Left renal pelvis (tissue), 4 donors: ENCODE measurements at places on chromosomes 7 and 10.

GRCh38 chr7:123823898-123824753 lies 20.8 kb upstream of the HYAL4 start:
- no peak for DNase-seq

GRCh38 chr10:31757831-31758230 lies 170.8 kb downstream of the ARHGAP12 start:
- DNase-seq: no peak

DNA sequence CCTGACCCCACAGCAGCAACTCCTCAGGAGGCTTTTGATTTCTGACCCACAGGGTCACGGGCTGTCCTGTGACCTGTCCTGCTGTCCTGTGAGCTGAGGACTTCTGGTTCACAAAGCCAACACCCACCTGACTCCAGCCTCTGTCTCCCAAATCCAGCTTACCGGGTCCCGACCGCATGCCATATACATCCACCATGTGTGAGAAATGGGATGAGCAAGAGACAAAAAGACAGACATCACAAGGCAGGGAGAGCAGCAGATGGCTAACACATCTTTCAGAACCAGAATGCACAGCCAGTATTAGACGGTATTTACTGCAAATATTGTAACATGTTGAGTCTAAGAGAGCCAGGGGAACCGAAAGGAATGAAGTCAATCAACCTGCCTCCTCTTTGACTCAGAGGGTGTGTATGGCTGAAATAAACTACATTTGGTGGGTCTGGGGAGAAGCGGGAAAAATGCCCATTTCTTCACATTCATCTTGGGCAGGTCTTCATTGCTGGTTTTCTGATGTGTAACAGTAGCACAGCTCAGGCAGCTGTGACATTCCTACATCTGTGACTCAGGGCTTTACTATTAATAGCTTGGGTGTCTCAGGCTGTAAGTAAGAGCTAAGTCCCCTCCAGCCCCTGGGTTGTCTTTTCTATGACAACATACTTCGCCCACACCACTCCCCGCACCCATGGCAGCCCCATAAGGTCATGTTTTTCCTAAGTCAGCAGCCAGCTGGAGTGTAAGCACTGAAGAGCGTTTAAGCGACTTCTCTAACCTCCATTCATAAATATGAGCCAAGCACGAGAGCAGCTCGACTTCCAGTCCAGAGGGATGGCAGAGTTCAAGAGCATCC lies 25.0 kb downstream of the ABLIM1 start:
- peak; percentile 24 for DNase-seq

- no peak for DNase-seq
Measured at GRCh38 chr10:65710306-65710705, 1215.5 kb upstream of the LRRTM3 start.

- DNase-seq: no peak
Measured at GRCh38 chr10:21506351-21506750, 19.1 kb downstream of the SKIDA1 start.

GRCh38 chr7:51118628-51119027 lies 198.0 kb downstream of the COBL start:
- no peak for DNase-seq

DNA sequence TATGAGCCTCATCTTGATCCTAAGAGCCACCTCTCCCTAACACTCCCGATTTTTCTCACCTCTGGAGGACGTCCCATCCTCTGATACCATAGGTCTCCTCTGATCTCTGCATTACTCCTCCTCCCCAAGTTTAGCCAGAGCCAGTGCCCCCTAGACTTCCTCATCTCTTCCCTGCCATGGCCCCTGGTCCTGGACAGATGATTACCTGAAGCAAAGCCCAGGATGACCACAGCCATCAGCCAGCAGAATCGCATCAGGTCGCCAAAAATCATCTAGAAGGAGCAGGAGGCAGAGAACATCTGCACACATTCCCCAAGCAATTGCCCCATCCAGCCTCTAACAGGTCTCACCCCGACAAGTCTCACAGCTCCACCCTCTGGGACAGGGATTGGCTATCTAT lies 11.7 kb downstream of the TRPV6 start:
- DNase-seq: no peak

GRCh38 chr10:100847440-100847839 lies 65.3 kb upstream of the SLF2 start:
- no peak for DNase-seq

GRCh38 chr10:114303556-114303955 lies 64.5 kb downstream of the VWA2 start:
- no peak for DNase-seq

GRCh38 chr7:17444673-17445072 lies 146.2 kb downstream of the AHR start:
- DNase-seq: no peak

DNA sequence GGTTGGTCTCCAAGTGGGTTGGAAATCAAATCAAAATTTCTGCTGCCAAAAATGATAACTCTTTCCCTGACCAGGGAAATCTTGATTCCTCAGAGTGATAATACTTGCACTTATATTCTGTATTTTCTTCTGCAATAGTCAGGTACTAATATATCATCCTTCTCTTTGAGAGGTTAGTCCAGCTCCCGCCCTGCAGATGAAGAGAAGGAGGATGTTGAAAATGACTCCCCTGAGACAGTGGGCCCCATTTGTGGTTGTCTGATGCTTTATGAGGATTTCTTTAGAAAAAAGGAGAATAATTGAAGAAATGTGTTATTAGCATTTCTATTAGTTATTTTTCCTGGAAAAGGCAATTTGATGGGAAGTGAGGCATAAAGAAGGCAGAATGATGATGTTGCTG lies 213.0 kb downstream of the SEC23IP start:
- no peak for DNase-seq

GRCh38 chr10:132420981-132421846 lies 24.2 kb downstream of the PWWP2B start:
- no peak for DNase-seq

- DNase-seq: no peak
Measured at GRCh38 chr10:124697837-124698544, 46.2 kb downstream of the FAM53B start.

DNA sequence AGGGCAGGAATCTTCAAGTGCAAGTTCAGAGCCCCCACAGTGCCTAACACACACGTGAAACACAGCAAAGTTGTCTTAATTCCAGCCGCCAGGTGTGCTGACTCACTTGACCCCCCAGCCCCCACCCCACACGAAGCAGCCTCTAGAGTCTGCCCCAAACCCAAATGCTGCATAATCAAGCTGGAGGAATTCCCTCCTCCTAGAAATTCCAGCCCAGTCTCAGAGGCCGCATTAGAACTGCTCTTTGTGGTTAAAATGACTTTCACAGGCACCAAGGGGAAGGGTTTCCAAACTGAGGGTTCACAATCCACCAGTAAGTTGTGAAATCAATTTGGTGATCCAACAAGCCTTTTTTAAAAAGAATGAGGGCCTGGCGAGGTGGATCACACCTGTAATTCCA lies 67.0 kb upstream of the PLXNA4 start:
- no peak for DNase-seq

DNA sequence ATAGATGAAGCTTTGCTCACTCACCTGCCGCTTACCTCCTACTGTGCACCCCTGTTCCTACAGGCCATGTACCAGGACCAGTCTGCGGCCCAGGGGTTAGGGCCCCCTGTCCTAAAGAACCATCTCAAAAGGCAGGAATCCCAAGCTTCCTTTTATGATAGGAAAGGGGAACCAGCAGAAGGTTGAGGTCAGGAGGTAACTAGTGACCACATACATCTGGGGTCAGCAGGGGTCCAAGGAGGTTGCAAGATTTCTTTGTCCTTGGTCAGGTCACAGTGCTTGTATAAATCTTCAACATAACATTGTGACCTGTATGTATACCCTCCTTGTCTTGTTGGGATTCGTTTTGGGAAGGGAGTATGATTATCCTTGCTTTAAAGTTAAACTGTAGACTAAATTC lies 73.8 kb downstream of the OAT start:
- no peak for DNase-seq

DNA sequence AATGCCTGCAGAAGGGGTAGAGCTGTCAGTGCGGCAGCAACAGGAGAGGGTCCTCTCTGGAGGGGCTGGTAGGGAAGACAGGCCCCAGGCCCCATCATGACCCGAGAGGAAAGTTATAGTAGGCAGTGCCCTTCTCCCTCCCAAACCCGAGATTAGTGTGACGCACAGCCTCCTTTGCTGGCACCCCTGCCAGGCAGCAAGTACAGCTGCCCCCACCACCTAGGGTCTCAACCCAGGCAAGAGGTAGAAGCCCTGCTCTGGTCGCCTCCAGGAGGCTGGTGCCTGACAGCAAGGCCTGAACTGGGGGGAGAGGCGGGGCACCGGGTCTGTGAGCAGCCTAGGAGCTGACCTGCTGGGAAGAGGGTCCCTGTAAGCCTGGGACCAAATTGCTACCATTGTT lies 15.5 kb downstream of the LOXL4 start:
- no peak for DNase-seq

- DNase-seq: no peak
Measured at GRCh38 chr10:103139803-103140202, 53.3 kb downstream of the NT5C2 start.

GRCh38 chr7:130346177-130346905 lies 1.7 kb downstream of the CPA5 start:
- DNase-seq: no peak

GRCh38 chr10:16777473-16778370 lies 39.5 kb downstream of the RSU1 start:
- peak; percentile 56 for DNase-seq

DNA sequence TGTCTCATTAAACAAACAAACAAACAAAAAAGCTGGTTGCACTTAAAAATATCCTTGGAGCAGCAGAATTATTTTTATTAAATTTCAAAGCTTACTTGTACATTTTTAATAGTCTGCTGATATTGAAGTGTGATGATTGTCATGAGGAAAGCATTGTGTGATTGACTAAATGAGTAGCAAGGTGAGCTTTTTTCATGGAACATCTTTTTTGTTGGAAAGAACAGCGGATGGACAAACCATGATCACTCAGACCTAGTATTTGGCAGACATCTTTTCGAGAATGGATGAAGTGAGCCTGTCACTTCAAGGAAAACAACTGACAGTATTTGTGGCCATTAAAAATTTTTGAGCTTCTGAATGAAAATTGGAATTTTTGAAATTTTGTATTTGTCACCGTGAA lies 5.7 kb upstream of the CALML3 start:
- no peak for DNase-seq
